ENCODE measurements at places on chromosomes 1 and 21.

DNA sequence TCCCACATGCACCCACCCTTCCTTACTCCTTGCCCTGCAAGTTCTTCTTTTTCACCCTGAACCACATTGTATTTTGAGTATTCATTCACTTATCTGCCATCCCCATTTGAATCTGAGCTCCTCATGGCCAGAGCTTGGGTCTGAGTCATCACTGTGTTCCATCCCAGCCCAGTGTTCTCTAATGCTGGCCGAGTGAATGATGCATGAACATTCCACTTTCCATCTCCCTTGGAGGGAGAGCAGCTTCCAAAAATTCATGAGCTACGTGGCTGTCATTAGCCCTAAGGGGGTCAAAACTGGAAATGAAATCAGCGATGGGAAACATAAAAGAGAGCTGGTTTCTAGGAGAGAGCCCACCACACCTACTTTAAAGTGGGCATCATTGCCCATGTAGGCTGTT lies 187.0 kb upstream of the USP24 start:
- no peak for DNase-seq

GRCh38 chr1:108779455-108779854 lies 33.0 kb downstream of the STXBP3 start:
- no peak for DNase-seq

- no peak for DNase-seq
These were observed 27.6 kb downstream of the PODN start for GRCh38 chr1:53089478-53090226.

GRCh38 chr1:198283222-198283621 lies 126.4 kb downstream of the NEK7 start:
- no peak for DNase-seq

DNA sequence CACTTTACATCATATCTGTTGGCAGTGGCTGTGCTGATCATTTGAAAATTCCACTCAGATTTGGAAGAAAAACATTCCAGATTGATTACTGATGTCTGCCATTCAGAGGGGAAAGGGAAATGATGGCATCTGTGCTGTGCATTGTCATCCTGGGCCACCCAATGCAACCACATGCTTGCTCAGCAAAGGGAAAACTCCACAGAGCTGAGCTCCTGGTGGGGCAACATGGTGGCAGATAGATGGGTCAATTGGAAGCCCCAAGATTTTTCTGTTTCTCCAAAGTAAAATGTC lies 11.8 kb downstream of the OXCT2 start:
- no peak for DNase-seq

DNA sequence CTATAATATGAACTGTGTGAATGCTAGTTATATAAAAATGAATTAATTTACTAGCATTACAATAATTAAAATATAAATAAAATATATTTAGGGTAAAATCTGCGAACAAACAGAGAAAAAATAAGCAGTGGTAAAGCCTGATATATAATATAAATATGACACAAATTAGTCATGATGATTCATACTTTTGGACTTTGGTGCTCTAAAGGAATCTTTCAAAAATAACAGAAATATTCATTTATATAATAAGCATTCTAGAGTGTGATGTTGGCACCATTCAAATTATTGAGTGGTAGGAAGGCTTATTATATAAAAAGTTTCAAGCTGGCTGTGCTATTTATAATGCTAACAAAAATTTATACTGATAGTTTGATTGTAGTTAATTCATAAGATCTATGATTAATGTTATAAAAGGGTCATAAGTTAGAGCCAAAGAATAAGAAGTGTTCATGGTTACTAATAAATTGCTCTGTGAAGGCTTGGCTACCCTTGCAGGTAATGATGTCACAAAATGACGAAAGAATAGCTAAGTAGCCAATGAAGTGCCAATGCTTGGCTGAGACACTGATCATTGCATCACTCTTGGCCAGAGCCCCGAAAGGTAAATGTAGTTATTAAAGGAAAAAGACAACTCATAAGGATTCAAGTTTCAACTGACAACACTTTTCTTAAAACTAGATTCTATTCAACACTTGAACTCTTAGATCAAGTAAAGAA lies 108.7 kb downstream of the USH2A start:
- no peak for DNase-seq

DNA sequence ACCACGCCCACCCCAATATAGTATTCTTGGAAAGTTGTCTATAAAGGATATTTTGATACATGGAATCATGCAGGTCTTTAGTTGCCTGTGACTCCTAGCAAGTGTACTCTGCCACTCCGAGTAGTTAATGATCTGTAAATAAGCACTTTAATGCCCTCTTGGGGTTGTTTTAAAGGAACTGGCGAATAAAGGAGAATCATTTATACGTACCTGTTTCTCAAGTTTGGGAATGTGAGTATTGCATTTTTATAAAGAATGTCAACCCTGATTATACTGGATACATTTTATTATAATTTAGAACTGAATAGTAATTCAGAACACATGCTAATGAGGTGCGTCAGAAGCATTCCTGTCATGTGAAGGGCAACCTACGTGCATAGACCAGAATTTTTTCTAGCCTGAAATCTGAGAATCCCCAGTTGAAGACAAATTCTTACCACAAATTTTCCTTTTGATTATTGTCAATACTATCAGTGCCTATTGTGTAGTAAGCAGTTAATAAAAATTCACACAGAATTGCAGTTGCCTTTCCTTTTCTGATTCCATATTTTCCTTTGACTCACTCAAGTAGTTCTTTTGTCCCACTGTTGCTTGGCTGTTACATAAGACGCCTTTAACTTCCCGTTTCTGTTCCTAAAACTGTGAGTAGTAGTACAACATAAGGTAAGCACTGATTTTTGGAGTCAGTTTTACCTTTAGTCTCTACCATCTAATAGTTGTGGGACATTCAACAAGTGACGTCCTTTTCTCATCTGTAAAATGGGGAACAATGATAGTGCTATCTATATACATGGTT lies 5.1 kb downstream of the AHCYL1 start:
- DNase-seq, result no peak

DNA sequence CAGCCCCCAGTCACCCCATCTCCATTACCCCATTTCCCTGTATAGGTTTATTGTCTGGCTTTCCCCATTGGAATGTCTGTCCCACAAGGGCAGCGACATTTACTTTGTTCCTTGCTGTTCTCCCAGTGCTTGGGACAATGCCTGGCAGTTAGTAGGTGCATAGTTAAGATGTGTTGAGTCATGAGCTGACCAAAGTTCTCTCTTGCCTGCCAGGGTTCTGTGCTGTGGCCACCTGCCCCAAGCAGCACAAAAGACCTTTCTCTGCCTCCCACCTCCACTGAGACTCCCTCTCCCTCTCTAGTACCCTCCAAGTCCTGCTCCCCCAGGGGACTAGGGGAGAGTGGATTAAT lies 40.0 kb downstream of the TMCO4 start:
- DNase-seq, result no peak

- DNase-seq, result no peak
These were observed 39.3 kb downstream of the SPAG17 start for GRCh38 chr1:118145721-118146120.

- DNase-seq, result no peak
These were observed 150.4 kb downstream of the LBR start for GRCh38 chr1:225277445-225277844.

DNA sequence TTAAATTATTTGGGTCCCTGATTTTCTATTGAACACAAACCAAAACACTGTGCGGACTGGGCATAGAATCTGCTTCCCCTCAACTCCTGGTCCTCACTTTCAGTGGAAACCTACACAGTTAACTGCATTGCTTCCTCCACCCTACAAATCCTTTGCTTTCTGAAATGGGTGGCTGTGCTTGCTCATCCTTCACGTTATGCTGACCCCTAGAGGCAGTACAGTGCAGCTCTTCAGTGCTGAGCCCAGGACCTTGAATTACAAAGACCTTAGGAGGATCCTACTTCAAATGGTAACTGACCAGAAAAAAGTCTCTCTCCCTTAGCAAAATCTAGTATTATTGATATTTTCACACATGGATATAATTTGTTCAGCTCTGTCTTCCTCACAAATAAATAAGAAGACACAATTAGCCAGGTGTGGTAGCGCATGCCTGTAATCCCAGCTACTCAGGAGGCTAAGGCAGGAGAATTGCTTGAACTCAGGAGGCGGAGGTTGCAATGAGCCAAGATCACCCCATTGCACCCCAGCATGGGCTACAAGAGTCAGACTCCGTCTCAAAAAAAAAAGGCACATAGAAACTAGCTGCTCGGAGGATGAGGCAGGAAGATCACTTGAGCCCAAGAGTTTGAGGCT lies 63.4 kb upstream of the L1TD1 start:
- no peak for DNase-seq

DNA sequence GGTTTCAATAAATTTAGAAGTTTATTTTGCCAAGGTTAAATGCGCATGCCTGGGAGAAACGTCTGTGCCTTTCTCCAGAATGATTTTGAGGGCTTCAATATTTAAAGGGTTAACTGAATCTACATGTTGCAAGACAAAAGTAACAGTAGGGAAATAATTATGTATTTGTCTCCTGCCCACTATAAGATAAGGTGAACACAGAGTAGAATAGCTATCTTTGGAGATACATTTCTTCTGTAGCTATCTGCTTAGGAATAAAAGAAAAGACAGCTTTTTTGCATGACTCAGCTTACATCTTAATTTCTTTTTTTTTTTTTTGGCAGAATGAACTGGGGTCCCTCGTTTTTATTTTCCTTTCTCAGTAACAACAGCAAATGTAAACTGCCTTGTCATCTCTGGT lies 1351.6 kb downstream of the AMY1C start:
- no peak for DNase-seq
